LNCaP clone FGC (cell line): ENCODE measurements at places on chromosomes 12 and 14.

DNA sequence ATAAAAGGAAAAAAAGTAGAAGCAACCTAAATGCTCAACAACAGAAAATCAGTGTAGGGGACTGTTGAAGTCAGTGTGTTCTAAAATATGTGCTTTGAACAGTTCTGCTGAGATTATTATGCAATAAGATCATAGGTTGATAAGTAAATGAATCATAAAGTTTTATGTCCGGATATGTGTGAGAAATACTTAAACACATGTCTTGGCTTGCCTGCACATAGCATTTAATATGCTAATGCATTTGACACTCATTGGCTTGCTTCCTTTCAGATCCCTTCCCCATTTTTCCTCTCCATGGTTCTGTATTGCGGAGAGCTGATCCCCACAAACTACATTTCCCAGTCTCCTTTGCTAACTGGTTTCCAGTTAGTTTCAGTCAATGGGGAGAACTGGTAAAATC is 573.8 kb upstream of the TBX3 start:
- no peak for DNase-seq

GRCh38 chr12:105342464-105342863 is 12.0 kb downstream of the C12orf75 start:
- DNase-seq: no peak

GRCh38 chr14:95519699-95520098 is 3.2 kb upstream of the SYNE3 start:
- DNase-seq: no peak

DNA sequence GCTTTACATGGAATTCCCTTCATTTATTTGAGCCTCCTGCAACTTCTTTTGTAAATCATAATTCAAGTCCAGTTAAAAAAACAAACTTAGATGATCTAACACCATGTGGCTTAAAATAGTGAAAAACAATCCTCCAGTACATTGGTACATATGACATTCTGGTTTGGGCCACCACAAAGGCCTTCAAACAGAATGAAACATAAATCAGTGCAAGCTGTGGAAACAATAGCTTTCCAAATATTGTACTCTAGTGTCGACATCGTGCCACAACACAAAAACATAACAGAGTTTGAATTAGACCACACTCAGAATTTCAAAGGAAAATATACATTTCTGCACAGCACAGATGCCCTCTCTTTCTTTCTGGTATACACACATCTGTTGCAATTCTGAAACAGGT is 751.3 kb downstream of the SLC6A15 start:
- DNase-seq: no peak

GRCh38 chr12:117098361-117099217 is 627 bp downstream of the TESC start:
- no peak for DNase-seq

DNA sequence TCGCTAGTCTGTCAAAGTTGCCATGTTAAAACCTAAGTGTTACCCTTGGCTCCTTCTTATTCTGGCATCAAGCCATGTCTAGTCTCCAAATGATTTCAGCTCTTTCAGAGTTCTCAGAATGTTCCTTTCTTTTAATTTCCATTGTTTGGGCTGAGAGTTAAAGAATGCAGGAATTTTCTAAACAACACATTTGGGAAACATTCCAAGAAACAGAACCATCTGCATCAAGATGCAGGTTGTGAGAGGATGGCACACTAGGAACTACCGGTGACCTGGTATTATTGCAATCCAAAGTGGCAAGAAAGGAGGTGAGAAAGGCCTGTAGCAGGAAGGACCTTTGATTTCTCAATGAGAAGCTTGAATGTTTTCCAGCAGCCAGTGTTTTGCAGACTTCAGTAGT is 30.1 kb downstream of the SLC35F4 start:
- no peak for DNase-seq

DNA sequence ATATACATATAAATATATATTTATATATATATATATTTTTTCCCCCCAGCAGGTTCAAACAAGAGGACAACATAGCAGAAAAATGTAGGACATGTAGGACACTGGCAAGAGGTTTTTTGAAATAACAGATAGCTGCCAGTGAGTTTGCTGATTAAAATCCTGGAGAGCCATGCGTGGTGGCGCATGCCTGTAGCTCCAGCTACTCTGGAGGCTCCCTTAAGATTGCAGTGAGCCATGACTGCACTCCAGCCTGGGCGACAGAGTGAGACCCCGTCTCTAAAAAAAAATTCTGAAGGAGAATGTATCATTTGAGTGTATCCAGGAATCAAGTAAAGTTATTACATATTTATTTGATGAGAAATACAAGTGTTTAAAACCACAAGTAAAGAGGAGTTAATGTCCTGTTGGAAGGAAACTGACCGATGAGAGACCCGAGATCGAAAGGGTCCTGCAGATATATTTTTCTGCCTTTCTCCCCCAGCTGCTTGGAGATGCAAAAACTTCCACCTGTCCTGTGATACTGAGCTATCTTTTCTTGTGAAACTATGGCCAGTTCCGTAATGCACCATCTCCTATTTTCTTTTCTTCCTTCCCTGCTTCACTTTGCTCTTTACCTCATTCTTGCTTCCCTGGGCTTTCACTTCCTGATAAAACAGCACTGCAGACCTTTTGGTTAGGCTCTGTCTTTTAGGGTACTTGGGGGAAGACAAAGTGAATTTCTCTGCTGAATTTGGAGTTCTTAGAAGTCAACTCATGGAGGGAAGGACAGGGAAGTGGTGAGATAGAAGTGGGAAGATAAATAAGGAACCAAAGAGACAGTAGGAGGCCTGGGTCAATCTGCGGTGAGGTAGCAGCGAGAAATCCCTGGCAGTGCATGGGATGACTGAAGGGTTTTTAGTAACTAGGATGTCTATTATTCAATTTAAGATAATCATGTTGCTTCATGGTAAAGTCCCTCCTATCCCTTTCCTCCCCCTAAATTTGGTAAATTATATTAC is 41.2 kb upstream of the SLC2A13 start:
- no peak for DNase-seq

- no peak for DNase-seq
Observed at GRCh38 chr14:89507521-89507920, 90.5 kb upstream of the FOXN3 start.

GRCh38 chr14:86884498-86884897 is 1108.5 kb downstream of the GALC start:
- no peak for DNase-seq

GRCh38 chr12:6311822-6312528 is 1.5 kb downstream of the PLEKHG6 start:
- no peak for DNase-seq

DNA sequence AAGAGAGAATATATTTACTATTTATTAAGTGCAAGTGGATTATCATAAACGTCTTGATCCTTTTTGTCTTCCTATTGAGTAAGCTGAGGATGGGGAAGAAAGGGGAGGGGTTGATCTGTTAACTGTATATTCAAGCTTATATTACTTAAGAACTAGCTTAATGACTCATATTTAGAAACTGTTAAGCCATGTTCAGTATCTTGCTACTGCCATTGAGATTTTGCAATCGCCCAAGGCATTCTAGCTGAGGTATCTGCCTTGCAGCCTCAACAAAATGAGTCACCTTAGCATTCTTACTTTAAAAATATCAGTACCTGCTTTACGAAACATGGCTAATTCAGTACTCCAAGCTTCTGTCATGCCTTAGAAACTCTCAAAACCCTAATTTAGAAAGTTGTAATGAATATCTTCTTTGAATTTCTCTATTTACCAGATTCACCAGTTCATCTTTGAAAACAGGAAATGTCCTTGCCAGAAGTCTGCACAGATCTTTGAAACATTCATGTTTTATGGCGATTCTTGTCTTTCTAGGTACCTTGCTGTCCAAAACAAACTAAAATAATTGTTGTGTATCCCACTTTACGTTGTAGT is 76.1 kb downstream of the ALG10B start:
- no peak for DNase-seq

- no peak for DNase-seq
Observed at GRCh38 chr14:48504921-48505320, 829.5 kb upstream of the MDGA2 start.

DNA sequence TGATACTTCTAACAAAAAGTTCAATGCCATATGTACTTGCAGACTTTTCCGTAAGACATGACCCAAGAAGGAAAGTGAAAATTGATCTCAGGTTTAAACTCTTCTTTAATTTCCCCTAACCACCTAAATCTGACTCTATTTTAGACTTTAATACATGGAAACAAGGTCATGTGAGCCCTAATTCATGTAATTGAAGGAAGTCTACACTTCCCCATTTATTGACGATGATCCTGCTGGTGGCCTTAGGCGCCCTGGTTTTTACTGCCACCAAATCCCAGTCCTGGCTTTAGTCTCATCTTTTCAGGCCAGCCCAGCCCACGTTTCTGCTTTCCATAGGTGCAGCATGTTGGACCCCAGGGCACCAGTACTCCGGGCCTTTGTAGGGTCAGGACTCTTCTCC is 157.9 kb downstream of the PELI2 start:
- no peak for DNase-seq

GRCh38 chr12:95237315-95237714 is 19.7 kb downstream of the VEZT start:
- no peak for DNase-seq

GRCh38 chr14:32408018-32408417 is 78.9 kb downstream of the AKAP6 start:
- DNase-seq: no peak

DNA sequence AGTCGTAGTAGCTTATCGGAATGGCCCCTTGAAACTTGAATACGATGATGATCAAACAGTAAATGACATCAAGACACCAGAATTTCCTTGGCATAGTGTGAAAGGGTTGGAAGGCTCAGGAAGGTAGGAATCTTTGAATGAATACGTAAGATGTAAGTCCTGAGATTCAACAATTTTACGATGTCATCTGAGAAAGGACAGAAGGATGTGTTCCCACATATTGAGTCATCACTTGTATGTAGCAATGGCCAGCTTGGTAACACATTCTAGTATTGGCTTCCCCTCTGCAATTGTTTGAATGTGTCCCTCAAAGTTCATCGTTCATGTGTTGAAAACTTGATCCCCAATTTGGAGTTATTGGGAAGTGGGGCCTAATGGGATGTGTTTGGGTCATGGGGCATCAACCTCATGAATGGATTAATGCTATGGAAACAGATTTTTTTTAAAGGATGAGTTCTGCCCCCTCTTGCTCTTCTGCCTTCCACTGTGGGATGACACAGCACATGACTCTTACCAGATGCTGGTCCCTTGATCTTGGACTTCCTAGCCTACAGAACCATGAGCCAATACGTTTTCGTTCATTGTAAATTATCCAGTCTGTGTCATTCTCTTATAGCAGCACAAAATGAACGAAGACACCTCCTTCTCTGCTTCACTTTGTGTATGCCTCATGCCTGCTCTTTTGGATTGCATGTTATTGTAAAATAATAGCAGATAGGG is 284.6 kb downstream of the BCAT1 start:
- DNase-seq: no peak

DNA sequence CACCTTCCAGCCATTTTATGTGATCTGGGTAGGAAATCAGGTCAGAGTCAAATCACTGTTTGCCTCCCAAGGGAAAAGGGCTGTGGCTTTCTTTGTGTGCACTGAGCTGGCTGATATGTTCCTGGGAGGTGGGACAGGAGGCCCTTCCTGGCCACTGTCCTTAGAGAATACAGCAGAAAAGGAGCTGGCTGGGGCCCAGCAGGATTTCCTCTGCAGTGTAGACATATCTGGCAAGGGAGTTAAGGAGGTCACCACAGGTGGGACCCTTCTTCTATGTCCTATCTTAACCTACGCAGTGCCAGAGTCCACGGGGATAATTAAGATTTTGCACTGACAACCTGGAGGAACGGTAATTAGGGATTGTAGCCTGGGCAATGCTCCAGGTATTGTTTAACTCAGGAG is 145.3 kb downstream of the NTF3 start:
- no peak for DNase-seq

GRCh38 chr14:51028851-51029754 is 65.8 kb downstream of the TRIM9 start:
- no peak for DNase-seq

DNA sequence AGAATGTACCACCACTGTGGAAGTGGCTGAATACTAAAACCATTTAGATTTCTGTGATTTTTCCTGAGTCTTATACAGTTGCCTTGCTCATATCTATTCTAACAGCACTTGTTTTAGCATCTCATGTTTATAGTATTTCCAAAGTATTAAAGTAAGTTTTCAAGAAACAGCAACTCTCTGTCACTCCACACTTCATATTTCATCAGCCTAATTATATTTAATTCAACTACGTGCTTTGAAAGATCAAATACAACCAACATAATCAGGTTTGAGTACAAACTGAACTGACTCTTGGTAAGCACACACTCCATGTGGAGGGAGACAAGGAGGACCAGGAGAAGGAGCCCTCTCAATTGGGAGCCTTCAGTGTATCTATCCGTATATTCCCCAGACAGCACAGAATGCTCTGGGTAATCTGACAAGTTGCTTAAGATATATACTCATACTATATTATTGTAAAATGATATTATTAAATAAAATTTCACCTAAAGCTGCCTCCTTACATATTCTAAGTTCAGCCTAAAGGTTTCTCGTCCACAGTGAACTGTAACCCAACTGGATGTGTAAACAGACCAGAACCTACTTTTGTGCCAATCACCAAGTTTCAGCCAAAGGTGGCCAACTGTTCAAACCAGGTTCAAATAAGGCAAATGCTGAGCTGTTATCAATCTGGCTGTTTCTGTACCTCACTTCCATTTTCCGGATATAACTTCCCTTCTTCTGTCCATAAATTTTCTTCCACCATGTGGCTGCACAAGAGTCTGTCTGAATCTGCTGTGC is 105.0 kb upstream of the RASSF8 start:
- no peak for DNase-seq

- peak; percentile 89 for DNase-seq
Observed at GRCh38 chr14:95291859-95292542, 27.7 kb downstream of the CLMN start.

GRCh38 chr12:115941362-115941761 is 336.1 kb downstream of the MED13L start:
- DNase-seq: no peak

GRCh38 chr14:33019346-33019745 is 80.7 kb downstream of the NPAS3 start:
- DNase-seq: no peak

DNA sequence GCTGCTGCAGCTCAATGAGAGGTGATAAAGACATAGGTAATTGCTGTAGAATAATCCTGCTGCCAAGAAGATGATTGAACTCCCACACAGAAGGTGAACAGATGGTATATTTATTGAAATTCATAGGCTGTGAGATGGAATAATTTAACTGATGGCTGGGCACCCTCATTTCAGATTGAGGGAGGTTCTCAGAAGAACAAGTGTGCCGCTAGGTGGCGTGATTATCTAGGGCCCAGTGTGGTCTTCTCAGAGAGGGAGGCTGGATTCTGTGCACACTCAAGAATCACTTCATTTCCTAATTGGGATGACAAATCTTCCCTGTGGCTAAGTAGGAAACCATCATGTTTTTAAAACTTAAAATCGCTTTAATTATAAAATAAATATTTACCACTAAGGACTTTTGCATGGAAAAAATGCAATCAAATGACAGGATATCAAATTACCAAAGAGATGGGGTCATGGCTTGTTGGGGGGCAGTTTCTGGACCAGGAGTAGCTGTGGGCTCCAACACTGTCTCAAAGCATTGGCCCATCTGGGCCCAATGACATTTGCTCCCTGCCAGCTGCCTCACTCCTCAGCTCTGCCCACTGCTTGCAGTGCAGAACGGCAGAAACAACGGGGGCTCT is 132.3 kb downstream of the SNAPC1 start:
- DNase-seq: no peak
